ENCODE measurements at places on chromosomes 5 and 9.

DNA sequence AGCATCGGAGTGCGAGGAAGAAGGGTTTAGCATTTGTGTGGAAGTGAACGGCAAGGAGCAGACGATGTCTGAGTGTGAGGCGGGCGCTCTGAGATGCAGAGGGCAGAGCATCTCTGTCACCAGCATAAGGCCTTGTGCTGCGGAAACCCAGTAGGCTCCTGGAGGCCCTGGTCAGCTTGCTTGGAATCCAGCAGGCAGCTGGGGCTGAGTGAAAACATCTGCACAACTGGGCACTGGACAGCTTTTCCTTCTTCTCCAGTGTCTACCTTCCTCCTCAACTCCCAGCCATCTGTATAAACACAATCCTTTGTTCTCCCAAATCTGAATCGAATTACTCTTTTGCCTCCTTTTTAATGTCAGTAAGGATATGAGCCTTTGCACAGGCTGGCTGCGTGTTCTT, 72.1 kb downstream of the C7 start:
- DNase-seq, result no peak

- no peak for DNase-seq
These were observed 13.0 kb downstream of the SH3PXD2B start for GRCh38 chr5:172441262-172441751.

- DNase-seq, result peak; percentile 81
These were observed 1.4 kb downstream of the NRARP start for GRCh38 chr9:137300567-137301080.

DNA sequence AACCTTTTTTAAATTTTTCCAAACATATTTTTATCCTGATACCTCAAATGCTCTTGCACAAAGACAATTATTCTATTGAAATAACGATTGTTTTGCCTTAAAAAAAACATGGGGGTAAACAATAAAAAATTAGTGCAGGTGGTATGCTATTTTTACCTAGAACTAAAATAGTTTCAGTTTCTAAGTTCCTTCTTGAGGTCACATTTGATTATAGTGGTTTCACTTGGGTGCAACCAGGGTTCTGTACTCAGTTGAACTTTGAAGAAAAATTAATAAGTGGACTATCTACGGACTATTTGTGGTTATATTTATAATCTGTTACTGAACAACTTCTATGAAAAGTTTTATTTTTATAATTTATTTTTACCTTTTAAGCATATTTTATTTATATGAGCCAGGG, 387.1 kb upstream of the IZUMO3 start:
- no peak for DNase-seq

DNA sequence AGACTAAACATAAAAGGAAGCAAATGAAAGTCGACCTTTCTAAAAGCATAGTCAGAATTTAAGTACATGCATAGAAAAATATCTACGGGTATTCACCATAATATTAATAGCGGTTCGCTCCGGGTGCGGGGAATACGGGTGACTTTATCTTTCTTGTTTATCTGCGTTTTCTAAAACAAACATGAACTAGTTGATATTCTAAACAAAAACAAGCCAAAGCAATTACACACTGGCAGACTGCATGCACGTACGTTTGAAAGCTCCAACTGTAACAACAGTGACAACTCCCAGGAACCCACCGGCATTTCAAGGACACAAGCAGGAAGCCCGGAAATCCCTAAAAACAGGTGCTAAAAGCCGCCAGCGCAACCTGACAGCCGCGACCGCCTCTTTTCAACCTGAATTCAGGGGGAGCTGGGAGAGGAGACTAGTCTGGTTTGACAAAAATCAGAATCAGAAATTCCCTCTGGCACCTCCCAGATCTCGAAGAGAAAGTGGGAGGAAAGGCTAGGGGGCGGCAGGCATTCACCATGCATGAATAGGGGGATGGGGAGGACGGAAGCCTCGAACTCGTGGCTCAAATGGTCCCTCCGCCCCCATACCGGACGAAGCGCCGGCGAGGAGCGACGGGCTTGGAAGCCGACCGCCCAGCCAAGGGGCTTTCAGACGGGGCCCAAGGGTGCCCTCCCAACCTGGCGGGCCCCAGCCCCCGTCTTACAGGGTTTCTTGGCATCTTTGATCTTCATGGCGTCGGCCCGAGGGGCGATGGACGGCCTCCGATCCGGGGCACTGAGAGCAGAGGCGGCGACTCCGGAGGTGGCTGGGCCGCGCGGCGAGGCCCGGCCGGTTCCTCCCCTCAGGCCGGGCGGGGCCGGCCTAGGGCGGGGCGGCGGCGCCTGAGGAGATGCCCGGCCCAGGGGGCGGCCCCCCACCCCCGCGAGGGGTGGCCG, at the start of gene PANK3:
Gene PANK3 (minus strand): TSS at position 831 of the 950 bp plus-strand sequence. CDS start 85 bp downstream, at position 746.
- DNase-seq, result peak; percentile 85

GRCh38 chr5:153752890-153753289, 262.4 kb downstream of the GRIA1 start:
- DNase-seq, result no peak

DNA sequence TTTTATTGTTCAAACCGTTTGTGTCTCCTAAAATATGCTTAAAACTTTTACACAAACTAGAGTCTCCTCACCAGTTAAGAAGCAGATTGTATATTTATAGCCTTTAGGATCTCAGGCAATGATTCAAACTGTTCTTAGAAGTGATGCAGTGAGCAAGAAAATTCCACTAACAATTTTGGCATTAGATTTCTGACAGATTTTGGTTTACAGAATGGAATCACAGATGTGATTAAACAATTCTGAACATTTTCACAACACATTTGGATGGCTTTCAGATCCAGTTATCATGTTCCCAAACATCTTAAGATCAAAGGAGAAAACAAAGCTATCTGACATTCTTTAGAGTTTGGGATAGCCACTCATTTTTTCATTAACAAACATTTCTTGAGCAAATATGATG, 181.7 kb upstream of the RIOK2 start:
- no peak for DNase-seq

- DNase-seq, result no peak
These were observed 757 bp downstream of the CDC26 start for GRCh38 chr9:113274474-113275156.

DNA sequence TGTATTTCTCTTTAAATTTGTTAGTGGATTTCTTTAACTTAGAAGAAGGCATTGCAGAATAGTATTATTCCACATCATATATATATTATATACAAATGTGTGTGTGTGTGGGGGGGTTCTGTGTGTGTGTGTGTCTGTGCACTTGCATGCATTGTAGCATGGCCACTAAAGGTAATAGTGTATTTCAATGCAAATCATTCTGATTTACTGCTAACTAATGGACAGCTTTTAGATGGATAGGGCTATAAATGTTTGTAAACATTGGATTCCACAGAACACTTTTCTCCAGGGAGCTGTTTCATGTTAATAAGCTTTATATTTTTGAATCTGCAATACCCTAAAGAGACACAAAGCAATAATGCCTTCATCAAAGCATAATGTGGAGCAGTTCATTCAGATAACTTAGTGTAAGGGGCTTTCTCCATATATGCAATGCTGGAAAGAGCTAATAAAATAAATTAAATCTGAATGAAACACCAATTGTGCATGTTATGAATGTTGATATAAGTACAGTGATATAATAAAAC, 496.7 kb upstream of the CDH9 start:
- no peak for DNase-seq

GRCh38 chr5:126028336-126028735, 394.9 kb upstream of the GRAMD2B start:
- no peak for DNase-seq

- no peak for DNase-seq
These were observed 321.4 kb upstream of the DAP start for GRCh38 chr5:11082404-11082945.

DNA sequence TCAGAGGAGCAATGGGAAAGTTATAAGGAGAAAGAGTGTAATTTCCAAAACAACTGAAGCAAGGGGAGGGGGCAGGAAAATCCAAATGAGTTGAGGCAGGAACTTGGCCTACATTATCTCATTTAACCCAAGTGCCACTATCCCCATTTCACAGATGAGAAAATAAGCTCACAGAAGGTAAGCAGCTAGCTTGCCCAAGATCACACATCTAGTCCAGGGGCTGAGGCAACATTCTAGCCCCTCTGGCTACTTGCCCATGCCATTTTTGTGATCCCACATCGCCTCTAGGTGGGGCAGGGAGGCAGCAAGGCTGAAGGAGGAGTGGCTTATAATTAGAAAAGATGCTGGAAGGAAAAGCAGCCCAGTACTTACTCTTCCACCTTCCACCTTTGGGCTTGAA, 2.6 kb upstream of the PSIP1 start:
- peak; percentile 55 for DNase-seq

- no peak for DNase-seq
These were observed 176.5 kb upstream of the MAP3K1 start for GRCh38 chr5:56638768-56639238.

DNA sequence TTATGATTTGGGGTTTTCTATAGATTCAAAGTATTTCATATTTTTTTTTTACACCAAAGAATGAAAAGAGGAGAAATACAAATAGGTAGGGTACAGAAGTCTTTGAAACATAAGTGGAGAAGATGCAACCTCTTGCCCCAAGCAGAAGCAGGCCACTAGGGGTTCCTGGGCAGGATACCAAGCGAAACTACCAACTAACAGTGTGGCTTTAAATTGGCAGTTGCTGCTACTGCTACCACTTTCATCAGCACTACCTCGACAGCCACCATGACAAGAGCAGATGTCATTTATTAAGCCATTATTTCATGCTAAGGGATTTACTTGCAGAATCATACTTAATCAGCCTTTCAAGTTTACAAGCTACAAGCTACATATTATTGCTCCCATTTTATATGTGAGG, 288.1 kb downstream of the NR3C1 start:
- DNase-seq, result no peak

- DNase-seq, result peak; percentile 42
These were observed 1052.7 kb upstream of the ARRDC3 start for GRCh38 chr5:92435781-92436180.

GRCh38 chr9:74220327-74220726, 276.8 kb upstream of the RORB start:
- no peak for DNase-seq

DNA sequence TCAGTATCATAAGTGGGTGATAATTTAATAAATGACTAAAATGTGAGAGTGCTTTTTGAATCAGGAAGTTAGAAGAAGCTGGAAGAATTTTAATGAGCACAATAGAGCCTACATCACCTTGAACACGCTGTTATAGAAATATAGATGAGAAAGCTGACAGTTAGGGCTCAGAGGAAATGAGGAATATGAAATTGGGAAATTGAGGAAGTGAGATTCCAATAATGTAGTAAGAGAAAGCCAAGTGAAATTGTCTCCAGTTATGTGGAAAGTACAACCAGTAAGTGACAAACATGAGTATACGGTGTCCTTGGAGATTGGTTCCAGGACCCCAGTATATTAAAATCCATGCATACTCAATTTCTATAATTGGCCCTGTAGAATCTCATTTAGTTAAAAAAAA, 235.9 kb upstream of the FAM174A start:
- DNase-seq, result no peak

DNA sequence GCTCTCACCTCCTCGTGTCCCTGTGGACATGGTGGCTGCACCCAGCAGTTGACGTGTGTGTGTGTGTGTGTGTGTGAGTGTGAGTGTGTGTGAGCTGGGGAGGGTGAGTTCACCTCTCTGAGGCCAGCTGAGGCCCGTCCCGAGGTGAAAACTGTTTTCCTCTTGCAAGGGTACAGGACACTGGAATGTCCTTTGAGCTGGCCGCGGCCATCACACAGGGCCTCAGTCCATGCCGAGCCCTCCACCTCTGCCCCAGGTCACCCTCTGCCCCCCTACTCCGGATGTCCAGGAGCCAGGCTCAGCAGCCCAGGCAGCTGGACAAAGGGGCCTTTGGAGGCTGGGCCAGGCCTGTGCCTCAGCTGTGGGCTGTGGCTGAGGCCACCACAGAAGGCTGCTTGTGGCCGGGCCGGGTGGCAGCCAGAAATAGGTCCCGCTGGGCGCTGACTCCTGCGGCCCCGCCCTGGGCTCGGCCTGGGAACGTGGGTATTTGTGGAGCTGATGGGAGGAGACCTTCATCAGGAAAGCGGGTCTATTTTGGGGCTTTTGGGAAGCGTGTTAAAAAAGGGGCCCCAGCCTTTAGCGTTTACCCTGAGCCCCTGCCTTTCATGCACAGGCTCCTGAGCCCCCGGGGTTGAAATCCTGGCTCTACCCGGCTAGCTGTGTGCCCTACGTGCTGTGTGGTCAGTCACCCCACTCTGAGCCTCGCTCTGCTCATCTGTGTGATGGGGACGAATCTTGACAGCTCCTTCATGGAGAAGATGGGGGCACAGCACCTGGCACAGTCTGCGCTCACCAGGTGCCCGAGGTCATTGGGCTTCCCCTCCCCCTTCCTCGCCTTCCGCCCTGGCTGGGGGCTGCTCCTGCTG, 75.1 kb upstream of the IER5L start:
- DNase-seq, result no peak

GRCh38 chr9:21455320-21455719, 15.1 kb downstream of the IFNA1 start:
- no peak for DNase-seq

- DNase-seq, result no peak
These were observed 115.1 kb upstream of the CCDC152 start for GRCh38 chr5:42641336-42642005.

GRCh38 chr9:110623462-110624025, 44.0 kb upstream of the SVEP1 start:
- DNase-seq, result no peak

DNA sequence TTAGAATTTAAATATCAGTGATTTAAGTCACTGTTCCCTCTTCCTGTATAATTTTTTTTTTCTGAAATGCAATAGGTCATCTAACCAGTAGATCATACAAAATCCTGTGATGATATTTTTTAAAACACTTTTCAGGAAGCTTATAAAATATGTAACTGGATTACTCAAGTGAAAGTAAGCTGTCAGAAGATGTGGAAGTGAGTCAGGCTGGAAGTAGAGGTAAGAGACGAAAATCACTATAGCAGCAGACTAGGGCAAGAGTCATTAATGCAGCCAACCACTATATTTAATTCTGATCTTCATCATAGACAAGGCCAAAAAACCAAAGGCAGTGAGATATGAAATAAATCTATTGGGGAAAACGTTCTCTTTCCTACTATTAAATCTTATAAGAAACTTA, 65.7 kb upstream of the C6 start:
- DNase-seq, result no peak

DNA sequence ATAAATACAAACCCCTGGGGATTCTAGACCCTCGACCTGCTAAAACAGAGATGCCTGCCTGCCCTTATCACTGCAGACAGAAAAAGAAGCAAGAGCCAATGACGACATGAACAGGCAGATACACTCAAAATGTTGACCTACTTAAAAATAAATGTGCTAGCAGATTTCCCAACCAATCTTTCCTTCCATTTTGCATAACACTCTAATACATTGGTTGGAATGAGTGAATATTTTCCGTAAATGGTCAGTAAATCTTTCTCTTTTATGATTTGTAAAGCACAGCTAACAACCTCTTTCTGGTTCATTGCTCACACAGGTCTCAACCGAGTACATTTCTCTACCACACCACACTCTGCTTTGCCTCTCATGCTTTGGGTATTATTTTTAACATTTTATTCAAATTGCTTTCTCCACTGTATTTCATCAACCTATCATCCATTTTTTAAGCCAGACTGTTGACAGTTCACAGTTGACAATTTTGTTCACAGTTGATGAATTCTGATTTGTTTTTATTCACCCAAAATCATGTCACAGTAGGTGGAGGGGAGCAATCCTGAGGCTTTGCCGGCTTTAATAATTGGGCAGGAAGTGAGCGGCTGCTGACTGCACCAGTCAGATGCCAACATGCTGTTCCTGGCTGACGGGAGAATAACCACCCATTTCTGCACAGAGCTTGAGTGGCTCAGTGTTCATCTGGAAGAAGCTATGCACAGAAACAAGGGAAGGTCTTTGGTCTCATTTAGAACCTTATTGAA, 426.6 kb downstream of the SPOCK1 start:
- DNase-seq, result no peak

All from ecto neural progenitor cell (in vitro differentiated cells).